ENCODE measurements at places on chromosomes 2 and 18. TPM values are rescaled to one million over a fixed set of nuclear protein-coding genes. Genes with fewer than 3 reads are reported as not detected.
A peak's percentile ranks its signal among the peaks of the same experiment; 100 is the strongest.

The PTPN18 gene
- polyA plus RNA-seq = 35.8 TPM

The MAP3K20 gene
- 26.0 TPM for polyA plus RNA-seq

The CCDC74A gene
- polyA plus RNA-seq = 15.6 TPM

The RAPH1 gene
- polyA plus RNA-seq = 13.4 TPM

The LOXHD1 gene
- 0.85 TPM for polyA plus RNA-seq

The MDH1B gene
- 16.6 TPM for polyA plus RNA-seq

The PRSS56 gene
- not detected for polyA plus RNA-seq

The FSHR gene
- not detected for polyA plus RNA-seq

DNA sequence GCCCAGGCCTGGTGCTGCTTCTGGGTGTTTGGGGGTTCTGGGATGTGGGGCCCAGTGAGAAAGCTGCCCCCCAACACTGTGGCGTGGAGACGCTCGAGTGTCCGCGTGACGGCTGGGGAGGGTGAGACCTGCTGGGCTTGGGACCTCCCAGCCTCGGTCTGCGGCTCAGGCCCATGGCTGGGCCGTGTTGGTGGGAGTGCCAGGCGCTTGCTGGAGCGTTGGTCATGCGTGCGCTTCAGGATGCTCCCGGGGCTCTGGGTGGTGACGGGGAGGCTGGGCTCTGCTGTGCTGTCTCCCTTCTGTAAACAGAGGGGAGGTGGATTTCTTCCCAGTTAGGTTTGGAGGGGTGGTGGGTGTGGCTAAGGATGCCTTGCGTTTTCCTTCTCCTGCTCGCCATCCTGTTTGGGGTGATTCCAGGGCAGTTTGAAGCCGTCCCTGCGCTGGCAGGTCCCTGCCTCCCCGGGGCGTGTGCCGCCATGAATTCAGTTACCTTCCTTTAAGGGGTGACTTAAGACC is 606 bp downstream of the GAL3ST2 start:
- no peak for DNase-seq

- no peak for DNase-seq
These were observed 66.1 kb upstream of the CDCA7 start for GRCh38 chr2:173288561-173288960.

DNA sequence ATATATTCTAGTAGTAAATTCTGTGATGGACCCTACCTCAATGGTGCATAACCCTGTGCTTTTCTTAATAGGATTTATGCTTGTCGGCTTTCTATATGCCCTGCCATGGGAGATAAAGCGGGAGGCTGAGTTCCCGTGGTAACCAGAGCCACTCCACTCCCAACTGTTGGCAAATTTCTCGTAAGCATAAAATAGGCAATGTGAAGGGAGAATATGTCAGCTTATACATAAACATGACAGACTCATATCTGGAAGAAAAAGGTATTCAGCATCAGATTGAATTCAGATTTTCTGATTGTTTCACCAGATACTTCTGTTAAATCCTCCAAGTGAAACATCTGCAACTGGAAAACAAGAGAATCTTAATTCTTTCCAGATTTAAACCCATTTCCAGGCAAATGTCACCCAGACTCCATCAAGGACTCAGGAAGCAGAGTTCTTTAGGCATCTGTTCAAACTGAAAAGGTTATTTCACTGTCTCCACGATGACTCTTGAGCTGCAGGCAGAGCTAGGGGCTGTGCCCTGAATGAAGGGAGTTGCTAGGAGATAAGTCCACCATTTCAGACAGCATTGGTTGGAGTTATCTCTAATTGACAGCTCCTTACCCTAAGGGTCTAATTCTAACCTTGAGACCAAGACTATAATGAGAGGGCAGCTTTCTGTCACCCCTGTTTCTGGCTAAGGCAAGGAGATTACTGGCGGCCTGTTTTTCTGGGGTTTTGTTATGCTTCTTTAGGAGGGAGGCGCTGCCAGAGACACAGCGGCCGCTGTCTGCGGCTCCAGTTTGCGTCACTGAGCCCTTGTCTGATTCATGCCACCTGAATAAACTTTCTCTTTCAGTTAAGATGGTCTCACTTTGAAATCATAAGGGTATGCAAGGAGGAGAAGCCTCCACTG is 381.3 kb downstream of the SOX11 start:
- DNase-seq = no peak

DNA sequence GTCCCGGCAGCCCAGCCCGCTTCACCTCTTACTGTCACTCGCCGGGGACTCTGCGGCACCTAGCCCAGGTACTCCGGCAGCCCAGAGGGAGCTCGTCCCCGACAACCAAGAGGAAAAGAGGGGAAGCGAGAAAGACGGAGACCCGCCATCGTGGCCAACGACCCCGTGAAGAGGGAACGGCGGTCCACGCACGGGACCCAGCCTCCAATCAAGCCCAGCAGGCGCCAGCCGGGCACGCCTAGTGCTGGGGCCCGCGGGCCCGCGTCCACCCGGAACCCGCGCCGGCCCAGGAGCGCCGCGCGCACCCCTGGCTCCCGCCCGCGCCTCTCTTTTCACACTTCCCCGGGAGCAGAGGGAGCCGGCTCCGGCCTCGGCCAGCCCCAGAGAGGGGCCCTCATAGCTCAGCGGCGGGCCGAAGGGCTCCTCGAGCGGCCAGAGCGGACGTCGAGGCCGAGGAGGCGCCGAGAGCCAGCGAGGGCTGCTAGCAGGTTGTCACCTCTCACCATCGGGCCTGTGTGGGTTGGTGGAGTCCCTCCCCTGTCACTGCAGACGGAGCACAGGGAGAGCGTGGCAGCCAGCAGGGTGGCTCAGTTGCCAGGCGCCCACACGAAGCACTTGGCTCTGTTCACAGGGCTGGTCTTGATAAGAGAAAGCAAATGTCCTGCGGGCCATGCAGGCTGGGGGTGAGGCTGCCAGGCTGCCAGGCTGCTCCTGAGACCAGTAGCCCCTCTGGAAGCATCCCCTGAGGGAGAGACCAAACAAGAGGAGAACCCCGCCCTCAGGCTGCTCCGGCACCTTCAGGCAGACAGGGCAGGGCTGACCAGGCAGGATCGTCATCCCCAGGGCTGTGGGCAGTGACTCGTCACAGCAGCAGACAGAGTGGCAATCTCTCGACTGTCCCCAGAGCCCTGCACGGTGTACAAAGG is 36.9 kb upstream of the KLF11 start:
- no peak for DNase-seq

GRCh38 chr2:232027530-232027929 is 66.0 kb downstream of the DIS3L2 start:
- no peak for DNase-seq

DNA sequence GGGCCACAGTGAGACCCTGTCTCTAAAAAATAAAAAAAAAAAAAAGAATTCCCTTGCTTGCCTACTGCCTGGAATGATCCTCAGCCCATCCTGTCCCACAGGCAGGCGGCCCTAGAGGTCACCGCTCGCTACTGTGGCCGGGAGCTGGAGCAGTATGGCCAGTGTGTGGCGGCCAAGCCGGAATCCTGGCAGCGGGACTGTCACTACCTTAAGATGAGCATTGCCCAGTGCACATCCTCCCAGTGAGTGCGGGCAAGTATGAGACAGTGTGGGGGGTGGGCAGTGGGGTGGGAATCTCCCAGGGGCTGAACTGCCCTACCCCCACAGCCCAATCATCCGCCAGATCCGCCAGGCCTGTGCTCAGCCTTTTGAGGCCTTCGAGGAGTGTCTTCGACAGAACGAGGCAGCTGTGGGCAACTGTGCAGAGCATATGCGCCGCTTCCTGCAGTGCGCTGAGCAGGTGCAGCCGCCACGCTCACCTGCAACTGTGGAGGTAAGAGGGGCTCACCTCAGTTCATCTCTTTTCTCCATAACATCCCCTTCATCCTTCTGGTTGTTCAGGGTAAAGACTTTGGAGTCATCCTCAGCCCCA is 1.6 kb downstream of the CHCHD5 start:
- no peak for DNase-seq

- no peak for DNase-seq
These were observed 98.2 kb downstream of the EIPR1 start for GRCh38 chr2:3279236-3279960.

DNA sequence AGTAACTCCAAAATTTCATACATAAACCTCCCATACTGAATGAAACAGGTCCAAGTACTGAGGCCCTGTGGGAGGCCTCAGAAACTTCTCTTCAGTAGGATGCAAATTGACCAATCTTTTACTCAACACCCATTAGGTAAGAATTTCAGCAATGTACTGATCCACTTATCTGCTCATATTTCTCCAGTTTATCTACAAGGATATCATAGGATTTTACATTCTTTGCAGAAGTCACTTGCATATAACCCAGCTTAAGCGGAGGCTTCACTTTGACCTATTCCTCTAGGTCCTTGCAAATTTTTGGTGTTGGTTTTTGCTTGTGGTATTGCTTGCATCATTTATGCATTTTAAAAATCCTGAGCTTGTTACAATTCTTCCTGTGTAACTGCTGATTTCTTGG is 28.8 kb upstream of the SLC3A1 start:
- DNase-seq = no peak

- no peak for DNase-seq
These were observed 253.4 kb downstream of the CYP26B1 start for GRCh38 chr2:71894261-71894660.

GRCh38 chr2:240701736-240702639 is 10.3 kb downstream of the AQP12A start:
- no peak for DNase-seq

GRCh38 chr2:38886063-38886462 is 3.6 kb upstream of the ARHGEF33 start:
- DNase-seq = no peak

- no peak for DNase-seq
These were observed 87.1 kb downstream of the GPR39 start for GRCh38 chr2:132503701-132504100.

DNA sequence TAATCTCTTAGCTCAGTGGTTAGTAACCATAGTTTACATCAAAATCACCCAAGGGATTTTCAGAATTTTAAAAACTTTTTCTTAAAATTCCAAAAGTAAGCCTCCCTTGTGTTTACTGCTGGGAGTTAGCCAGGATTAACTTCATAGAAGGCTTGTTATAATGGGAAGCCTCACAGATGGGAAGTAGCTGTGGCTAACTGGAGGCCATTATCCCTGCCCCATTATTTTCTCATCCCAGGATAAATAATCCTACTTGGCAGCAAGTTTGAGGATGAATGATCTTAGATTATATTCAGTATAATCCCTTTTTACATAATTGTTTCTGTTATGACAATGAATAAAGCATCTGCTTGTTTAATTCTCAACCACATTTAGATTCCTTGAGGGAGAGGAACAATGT is 25.5 kb downstream of the PLEK start:
- DNase-seq = no peak

DNA sequence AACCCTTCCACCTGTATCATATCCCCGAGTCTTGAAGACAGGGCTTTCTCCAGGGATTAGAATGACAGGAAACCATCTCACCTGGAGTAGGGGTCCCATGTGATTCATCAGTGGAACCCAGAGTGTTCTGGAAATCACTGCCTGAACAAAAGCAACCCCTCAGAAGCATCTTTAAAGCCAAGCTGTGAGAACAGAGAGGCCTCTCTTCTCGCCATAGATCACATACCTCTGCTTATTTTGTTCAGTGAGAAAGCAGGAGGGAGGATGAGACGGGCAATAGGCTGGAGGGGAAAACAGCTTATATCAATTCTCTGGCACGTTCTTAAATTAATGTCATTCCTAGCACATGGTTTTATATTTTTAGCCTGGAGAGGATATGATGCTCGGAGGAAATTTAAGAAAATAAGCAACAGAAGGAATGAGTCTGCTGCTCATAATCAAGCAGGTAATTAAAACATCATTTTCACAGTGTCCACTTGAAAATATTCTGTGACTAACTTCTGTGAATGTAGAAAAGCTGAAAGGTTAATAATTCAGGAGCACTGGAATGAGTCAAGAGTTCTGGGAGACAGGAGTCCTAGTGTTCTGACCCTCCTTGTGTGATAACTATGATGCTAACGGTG is 213.6 kb upstream of the SP5 start:
- DNase-seq = no peak

- no peak for DNase-seq
These were observed 24.2 kb upstream of the TANK start for GRCh38 chr2:161135951-161136593.

DNA sequence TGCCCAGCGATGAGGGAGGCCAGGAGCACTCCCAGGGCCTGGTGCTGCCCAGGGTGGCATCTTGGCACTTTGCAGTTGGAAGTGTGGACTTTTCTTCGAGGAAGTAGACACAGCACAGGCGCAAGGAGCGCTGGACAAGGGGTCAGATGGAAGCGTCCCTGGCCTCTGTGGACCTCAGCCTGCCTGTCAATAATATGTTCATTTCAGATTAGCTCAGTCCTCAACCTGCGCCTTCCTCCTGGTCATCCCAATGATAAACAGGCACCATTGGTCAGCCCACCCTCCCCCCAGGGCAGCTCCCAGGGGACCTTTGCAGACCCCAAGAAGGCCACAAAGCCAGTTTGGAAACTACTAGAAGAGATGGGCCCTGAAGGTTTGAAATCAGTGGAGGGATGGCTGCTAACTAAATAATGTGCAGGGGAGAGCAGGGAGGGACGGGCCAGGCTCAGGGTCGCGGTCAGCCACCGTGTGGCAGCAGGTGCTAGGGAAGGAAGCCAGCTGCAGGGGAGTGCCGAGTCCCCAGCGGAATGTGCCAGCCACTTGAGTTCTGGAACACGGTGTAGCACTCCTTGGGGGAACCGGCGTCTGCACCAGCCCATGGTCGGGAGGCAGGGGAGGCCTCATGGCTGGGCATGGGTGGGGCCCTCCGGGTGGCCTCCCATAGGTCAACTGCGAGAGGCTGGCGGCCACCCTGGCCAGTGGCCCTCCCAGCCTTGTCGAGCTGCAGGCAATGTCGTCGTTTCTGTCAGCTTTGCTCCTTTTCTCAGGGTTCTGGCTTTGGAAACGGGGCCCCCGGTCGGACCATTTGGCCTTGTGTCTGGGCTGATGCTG is 59.9 kb downstream of the ADI1 start:
- no peak for DNase-seq

- no peak for DNase-seq
These were observed 12.7 kb upstream of the FHOD3 start for GRCh38 chr18:36284671-36285295.

GRCh38 chr18:79988071-79988450 is 302 bp downstream of the TXNL4A start:
- peak; percentile 22 for DNase-seq

- no peak for DNase-seq
These were observed 13.6 kb upstream of the CREB1 start for GRCh38 chr2:207516206-207516605.

DNA sequence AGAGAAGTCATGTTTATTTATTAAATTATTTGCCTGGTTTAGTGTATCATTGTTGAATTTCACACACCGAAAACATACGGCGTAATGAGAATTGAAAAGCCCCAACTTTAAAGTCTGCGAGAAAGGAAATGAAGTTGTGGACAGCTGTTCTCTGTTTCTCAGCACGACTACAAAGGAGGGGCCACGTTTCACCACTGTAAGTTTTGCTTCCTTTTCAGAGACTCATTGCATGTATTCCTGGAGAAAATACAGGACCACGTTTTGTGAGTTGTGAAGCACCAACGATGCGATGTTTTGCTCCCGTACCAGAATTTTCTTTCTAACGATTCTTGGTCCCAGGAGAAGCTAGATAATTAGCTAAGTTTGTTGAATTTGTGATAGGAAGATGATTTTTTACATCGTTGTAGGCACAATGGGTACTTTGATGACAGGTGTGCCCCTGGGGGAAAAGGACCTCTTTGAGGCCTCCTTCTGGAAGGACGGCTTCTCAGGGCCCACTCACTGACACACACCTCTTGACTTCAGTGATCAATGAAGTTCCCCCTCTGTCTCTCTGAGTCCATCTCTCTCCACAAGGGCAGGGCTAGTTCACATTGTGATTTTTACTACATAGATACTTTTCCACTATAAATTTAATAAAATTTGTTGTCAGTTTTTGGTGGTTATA is 23.7 kb upstream of the ACKR3 start:
- DNase-seq = no peak
